Omental fat pad (tissue), 4 donors: ENCODE measurements at places on chromosomes 16 and 17.

DNA sequence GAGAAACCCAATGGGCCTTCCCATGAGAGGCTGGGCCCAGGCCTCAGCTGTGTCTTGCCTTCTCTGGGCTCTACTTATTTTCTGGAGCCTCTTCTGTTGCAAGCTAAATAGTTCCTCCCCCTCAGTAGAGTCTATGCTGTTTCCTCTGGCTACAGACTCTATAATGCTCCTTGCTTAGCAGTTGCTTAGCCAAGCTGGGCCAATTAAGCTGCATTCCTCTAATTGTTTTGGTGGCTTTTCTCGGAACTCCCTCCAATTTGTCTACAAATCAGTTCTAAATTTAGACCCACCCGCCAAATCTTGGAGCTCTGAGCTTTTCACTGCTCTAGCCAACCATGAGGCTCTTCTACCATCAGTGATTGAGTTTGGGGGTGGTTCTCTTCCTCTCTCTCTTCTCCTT is 302.7 kb upstream of the ASIC2 start:
- no peak for DNase-seq

GRCh38 chr16:85901773-85902365 is 2.9 kb downstream of the IRF8 start:
- no peak for DNase-seq

GRCh38 chr17:44530896-44531418 is 26.3 kb upstream of the FZD2 start:
- no peak for DNase-seq

DNA sequence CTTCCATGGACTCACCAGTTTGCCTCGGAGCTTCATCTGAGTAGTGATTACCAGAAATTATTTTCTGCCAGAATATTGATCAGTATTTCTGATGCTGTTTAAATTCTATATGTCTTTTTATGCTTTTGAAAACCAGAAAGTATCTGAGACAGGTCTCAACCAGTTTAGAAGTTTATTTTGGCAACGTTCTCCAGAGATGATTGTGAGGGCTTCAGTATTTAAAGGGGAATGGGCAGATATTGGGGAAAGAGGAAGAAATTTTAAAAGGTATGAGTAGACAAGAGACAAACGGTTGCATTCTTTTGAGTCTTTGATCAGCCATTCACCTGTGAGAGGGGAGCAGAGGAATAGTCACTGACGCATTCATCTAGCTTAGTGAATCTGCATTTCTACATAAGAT is 44.4 kb upstream of the ABCC11 start:
- DNase-seq: no peak

GRCh38 chr17:17567631-17568030 is 23.9 kb downstream of the PEMT start:
- no peak for DNase-seq

- no peak for DNase-seq
Measured at GRCh38 chr16:79451196-79451816, 149.2 kb downstream of the MAF start.

DNA sequence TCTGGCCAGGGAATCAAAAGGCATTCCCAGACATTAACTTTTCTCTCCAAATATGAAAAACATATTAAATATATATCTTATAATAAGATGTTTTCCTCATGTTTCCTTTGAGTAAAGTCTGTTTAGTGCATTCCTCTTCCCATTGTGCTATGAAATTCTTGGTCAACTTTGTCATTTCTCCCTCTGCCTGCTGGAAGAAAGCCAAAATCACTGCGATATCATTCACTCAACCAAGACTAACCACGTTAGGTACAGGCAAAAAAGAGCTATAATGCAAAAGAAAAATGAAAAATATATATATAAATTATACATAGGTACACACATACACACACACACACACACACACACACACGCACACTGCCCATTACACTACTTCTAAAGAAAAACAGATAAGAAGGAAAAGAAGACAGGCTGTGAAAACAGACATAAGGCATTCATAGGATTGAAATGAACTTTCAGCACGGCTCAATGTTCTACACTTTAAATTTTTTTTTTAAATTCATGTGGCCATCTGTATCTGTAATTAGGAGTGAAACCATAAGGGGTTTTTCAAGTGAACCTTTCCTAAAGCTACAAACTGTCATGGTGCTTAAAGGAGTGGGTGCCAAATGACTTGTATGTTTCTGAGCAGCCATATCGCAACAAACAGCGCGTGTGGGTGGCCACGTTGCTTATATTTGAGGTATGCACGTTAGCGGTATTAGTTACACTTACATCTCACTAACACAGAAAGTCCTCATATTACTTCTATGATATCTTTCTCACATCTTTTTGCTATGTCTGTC is 71.6 kb upstream of the PSMD7 start:
- DNase-seq: no peak

DNA sequence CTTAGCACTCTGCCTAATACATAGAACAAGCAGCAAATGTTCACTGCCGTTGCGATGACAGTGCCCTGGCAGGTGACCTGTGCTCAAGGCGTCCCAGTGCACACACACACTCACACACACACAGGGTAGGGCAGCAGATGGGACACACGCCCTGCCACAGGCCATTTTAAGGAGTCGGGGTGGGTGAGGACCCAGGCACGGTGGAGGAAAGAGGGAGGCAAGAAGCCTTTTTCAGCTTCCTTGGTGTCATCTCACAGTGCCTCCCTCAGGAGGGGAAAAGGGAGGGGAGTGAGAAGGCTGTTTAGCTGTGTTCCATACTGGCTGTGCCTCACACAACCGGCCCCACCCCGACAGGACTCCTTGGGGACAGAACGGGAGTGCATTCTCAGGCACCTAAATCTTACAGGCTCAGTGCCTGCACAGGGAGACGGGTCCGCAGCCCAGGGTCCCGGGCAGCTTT is 1.5 kb downstream of the PITPNM3 start:
- DNase-seq: no peak

- no peak for DNase-seq
Measured at GRCh38 chr17:253091-253846, 71.8 kb upstream of the DOC2B start.

GRCh38 chr16:72728516-72728915 is 319.4 kb downstream of the ZFHX3 start:
- no peak for DNase-seq

- no peak for DNase-seq
Measured at GRCh38 chr16:88978608-88979346, 1.8 kb upstream of the CBFA2T3 start.

DNA sequence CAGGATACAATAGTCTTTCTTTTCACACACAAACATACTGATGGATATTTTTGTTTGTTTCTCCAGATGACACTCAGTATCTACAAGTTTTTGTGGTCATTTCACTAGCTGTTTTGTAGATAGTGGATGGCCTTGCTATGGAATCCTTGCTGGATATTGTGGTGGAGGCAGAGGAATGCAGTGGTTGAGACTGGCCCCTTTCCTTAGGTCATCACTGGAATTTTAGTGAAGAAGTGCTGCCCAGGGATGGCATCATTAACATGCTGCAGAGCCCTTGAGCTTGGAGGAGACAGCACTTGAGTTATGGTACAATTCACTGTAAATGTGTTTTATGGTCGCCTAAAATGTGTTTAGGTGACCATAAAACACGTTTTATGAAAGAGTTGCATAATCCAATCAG is 455.9 kb upstream of the HSBP1 start:
- DNase-seq: no peak

DNA sequence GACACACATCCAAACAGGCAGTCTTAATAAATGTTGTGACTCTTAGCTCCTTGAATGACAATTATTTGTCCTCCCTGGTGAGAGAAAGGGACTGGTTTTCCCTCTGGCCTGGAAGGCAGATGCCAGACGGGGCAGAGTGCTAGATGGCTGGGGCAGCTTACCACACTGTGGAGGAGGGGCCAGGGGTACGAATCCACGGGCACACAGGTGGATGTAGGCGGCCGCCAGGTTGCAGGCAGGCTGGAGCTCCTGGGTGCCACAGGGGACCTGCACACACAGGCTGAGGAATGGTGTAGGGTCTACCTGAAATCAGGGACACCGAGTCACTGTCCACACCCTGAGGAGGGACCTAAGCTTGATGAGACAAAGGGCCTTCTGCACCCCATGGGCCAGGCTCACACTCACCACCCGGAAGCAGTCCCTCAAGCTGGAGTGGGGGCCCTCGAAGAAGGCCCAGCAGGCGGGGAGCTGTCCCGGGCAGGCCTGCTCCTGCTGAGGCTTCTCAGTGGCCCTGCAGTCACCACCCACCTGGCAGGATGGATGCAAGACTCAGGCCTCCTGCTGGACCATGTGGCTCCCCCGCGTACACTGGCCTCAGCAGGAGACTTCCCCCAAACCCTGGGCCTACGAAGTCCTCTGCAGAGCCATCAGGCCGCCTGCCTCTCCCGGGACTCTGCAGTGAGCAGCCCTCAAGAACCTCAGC is 38.4 kb downstream of the RMI2 start:
- DNase-seq: no peak

DNA sequence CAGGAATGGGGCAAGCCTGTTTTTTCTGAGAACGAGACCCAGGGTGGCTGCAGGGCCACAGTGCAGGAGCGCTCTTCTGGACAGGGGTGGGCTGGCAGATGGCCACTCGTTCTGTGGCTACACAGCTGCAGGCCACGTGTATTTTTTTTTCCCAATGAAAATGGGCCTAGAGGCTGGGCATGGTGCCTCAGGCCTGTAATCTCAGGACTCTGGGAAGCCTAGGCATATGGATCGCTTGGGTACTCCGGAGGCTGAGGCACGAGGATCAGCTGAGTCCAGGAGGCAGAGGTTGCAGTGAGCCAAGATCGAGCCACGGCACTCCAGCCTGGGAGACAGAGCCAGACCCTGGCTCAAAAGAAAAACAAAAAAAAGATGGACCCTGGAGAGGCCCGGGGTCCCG is 6.8 kb downstream of the UNKL start:
- no peak for DNase-seq

DNA sequence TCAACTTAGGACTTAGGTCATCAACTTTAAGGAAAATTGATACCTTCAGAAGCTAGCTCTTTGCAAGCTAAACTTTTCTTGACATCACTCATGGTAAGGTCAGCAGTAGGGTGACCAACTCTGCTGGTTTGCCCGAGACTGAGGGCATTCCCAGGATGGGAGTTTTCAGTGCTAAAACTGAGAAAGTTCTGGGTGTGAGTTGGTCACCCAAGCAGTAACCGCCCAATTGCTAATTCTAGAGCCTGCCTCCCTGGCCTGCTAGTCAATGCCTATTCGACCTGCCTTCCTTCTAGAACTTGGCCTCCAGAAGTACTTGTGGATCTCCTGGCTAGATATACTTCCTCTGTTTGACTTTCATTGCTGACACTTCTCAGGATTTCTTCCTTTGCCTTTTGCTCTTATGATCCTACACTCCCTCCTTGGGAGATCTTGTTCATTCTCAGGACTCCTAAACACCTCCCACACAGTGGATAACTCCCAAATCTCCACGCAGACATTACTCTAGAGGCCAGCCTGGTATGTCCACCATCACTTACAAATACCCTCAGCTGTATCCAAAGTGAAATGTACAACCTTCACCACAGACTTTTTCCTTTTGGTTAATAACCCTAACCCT is 10.5 kb upstream of the MYO18A start:
- DNase-seq: no peak

DNA sequence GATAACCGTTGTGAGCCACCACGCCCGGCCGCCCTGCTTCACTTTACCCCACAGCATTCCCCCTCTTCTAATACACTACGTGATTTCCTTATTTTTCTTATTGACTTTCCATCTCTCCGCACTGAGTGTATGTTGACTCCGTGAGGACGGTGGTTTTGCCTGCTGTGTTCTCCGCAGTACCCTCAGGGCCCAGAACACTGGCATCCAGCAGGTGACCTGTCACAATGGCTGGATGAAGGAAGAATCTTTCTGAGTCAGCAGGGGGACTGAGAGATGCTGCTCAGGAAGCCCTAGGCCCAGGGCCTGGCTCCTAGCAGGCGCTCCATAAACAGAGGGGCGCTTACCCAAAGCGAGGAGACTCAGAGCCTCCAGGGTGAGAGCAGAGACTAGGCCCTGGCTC is 79.5 kb downstream of the RTN4RL1 start:
- DNase-seq: no peak

GRCh38 chr16:76787394-76787793 is 403.6 kb upstream of the MON1B start:
- no peak for DNase-seq

GRCh38 chr17:76485569-76485968 is 15.7 kb downstream of the RHBDF2 start:
- no peak for DNase-seq

DNA sequence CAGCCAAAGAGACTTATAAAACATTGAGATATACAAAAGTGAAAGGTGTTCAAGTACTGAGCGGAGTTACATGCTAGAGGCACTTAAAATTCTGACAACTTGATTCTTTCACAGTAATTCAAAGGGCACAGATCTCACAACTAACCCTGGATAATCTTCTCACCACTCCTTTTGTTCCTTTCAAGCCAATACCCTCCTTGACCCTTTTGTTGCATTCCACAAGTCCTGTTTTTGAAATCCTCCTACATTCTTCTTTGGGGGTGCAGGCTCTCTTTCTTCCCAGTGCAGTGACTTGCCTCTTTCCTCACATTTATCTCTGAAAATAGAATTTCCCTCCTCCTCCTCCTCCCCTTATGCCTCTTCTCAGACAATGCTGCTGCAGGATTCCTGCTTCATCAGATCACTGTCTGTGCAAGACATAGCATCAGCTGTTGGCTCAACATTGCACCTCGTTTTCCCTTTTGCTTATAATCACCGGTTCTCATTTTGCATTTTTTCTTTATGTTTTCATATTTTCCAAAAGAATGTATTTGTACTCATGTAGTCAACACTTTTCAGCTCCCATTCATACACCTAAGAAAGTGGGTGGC is 199.3 kb downstream of the CDH8 start:
- no peak for DNase-seq

DNA sequence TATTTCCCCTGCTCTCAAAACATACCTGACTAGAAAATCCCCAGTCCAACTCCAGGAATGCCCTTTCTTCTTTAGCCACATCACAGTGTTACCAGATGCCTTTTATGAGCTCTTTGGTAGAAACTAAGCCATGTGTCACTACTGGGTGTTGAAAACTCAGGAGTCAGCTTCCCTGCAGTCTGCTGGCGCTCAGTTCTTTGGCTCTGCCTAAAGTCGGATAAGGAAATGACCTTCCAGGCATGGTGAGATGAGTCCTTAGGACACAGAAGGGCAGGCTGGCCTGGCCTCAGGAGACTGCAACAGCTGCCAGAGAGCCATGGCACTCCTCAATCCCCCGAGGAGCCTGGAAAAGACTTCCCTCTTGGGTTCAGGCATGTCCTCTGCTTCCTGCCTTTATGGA is 89.1 kb downstream of the CDH13 start:
- DNase-seq: no peak

DNA sequence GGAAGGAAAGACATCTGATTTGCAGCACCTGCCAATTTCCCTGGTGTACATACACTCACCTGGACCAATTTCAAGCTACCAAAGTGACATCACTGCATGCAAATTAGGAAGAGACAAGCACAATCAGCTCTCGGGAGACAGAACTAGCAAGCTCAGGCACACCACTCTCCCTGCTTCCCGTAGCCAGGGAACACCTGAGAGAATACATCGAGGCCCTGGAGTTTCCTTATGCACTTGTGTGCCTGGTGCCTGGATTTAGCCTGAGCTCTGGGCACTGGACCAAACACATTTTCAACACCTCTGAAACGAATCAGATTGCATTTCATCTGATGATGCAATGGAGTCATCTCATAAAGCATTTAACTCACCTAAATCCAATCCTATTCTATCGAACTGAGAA is 110.5 kb downstream of the HS3ST2 start:
- no peak for DNase-seq
